ENCODE measurements at places on chromosomes 16 and 17.

- no peak for DNase-seq
Measured at GRCh38 chr16:68907297-68907696, 64.0 kb downstream of the TANGO6 start.

DNA sequence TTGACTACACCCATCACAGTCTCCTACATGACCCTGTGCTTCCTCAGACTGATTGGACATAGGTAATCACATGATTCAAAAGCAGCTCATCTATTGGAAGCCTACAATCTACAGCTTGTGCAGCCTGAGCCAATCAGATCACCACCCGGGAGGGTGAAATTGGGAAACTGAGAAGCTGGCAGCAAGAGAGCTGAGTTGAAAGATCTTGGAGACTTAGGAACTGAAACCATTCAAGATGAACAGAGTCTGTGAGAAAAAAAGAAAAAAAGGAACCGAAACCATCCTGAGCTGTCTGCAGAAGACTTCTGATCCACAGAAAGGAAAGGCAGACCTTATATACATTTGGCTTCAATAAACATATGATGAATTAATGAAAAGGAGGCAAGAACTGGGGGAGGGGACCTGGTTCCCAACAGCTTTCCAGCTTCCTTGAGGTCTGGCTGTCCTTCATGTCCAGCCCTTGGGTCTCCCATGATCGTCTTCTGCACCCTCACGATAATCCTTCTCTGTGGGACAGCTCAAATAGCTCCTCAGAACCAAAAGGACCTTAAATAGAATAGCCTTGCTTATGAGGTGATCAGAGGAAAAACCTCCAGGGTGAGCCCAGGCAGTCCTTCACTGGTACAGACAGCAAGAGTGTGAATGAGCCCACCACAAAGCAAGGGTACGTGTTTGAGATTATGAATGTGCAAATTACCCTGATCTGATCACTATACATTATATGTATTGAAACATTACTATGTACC, 32.6 kb downstream of the PLXDC1 start:
- no peak for DNase-seq

DNA sequence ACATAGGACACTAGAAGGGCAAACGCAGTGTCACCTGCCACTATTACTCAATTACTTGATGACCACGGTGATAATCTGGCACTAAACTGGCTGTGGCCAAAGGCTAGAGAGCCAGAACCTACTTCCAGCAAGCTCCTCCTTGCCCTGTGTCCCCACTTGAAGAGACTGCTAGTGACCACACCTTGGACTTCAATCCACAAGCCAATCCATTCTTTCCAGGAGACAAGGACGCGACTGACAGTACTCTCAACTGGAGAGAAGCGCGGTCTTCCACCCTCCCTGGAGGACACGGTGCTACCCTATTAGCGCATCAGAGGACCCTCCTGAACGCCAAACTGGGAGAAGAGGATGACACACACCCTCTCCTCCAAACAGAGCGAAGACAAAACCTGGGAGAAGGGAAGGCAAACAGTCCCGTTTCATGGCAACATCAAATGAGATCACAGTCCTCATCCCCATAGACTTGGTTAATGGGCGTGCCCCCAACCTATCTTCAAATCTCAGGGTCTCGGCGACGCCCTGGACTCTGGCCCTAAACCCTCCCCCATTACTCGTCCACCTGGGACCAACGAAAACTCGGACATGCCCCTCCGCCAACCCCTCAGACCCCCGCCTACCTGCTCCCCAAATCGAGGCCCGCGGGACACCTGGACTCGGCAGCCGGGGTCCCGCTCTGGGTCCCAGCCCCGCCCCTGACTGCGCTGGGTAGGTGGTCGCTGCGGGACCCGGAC, 508 bp downstream of the FLCN start:
- no peak for DNase-seq

DNA sequence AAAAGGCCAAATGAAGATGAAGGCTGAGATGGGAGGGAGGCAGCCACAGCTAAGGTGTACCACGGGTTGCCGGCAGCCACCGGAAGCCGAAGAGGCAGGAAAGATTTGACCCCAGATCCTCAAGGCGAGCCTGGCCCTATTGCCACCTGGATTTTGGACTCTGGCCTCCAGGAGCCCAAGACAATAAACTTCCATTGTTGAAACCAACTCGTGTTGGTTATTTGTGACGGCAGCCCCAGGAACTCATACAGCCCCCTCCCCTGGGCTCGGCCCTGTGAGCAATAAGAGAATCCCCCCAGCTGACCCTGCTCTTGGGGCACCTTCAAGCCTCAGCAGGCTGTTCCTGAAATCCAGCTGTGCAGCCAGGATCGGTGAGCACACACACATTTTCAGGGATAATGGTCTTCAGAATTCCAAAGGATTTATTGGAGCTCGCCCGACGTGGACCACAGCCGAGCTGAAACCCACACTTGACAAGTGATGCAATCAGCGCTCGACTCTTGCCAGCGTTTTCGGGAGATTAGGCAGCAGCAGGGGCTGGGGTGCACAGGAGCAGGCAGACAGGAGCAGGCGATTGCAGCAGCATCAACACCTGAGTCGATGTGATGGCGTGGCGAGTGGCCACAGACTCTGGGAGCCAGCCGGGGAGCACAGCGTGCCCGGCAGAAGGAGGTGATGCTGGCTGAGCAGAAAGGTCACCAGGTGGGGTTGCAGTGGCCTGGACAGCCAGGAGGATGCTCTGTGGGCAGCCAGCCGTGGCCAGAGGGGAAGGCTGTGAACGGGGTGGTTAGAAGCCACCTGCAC, 22.4 kb upstream of the CBX4 start:
- DNase-seq = no peak

DNA sequence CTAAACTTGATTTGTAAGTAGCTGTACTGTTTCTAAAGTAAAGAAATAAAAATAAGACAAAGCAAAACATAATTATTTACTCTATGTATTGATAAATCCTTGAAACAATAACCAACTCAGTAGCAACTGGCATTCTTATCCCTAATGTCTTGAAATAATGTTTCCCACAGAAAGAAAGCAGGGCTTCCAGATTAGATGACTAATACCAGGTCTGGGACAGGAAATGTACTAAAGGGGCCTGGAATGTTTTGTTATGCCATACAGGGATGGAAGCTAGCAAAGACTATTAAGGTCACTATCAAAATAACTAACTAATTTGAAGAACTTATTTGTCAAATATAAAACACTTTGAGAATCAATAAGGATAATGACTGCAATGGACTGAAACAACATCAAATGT, 82.1 kb downstream of the CFDP1 start:
- DNase-seq = peak; percentile 65

- peak; percentile 81 for DNase-seq
Measured at GRCh38 chr17:596763-597644, 117.6 kb downstream of the VPS53 start.

DNA sequence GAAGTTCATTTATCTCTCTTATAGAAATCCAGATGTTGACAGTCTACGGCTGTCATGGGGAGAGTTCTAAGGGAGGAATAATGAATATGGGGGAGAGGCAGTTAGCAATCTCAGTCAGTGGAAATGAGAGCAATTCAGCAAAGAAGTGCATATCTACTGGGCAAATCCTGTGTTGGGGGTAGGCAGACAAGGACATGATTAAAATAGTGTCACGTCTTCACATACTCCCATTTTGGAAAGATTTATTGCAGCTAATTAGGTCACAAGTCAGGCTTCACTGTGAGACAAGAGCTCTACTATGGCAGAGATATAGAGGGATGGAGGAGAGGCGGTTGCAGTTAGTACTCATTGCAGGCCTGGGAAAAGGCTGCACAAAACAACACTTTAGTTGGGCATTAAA, 29.8 kb downstream of the LRRC36 start:
- DNase-seq = no peak

- no peak for DNase-seq
Measured at GRCh38 chr17:72120642-72121163, at the start of gene SOX9. SOX9 (plus strand) TSS chr17:72121020; CDS start chr17:72121392, 372 bp downstream.

DNA sequence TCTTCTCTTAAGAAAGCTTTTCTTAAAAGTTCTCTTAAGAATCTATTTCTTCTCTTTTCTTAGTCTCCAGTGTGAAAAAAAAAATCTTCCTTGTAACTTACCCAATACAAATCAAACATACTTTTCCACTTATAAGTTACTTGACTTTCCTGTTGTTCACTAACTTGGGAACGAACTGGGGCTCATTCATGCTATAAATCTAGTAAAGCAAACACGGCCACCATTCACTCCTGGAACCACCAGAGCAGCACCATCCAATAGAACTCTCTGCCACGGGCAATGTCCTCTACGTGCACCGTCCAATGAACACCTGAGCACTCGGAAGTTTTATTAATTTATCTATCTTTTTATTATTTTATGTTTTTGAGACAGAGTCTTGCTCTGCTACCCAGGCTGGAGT, 20.8 kb downstream of the SRP68 start:
- no peak for DNase-seq

GRCh38 chr17:82228278-82228841, 482 bp upstream of the SLC16A3 start:
- DNase-seq = no peak

- DNase-seq = no peak
Measured at GRCh38 chr17:9109933-9110332, 88.6 kb downstream of the NTN1 start.

GRCh38 chr16:50121721-50122445, 31.2 kb upstream of the TENT4B start:
- DNase-seq = no peak

GRCh38 chr16:19084139-19084538, 16.7 kb downstream of the COQ7 start:
- DNase-seq = no peak

- no peak for DNase-seq
Measured at GRCh38 chr17:40442392-40443195, 656 bp upstream of the IGFBP4 start.

DNA sequence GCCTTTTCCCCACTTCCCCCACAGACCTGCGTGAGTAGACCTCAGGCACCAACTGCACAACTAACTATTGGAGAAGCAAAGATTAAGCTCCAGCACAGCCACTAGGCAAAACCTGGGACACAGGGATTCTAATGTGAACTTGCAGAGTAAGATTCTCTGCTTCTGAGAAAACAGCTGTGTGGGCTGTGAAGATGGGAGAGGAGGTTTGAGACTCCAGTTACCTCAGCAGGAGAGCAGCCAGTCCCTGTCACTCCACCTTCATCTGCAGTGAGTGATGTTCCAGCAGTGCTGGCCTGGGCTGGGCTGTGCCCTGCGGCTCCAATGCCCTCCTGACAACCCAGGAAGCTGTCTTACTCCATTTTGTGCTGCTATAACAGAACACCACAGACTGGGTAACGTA, 18.0 kb upstream of the ABAT start:
- DNase-seq = no peak

GRCh38 chr16:85611444-85612190, 1.5 kb upstream of the GSE1 start:
- DNase-seq = no peak

- DNase-seq = no peak
Measured at GRCh38 chr17:12537436-12537835, 128.3 kb upstream of the MYOCD start.

GRCh38 chr16:86756882-86757703, 178.7 kb downstream of the FOXL1 start:
- DNase-seq = no peak

DNA sequence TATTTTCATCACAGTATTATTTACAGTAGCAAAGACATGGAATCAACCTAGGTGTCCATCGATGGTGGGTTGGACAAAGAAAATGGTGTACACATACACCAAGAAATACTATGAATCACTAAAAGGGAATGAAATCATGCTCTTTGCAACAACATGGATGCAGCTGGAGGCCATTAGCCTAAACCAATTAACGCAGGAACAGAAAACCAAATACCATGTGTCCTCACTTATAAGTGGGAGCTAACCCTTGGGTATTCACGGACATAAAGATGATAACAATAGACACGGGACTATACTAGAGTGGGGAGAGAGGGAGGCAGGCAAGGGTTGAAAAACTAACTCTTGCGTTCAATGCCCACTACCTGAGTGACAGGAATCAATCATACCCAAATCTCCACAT, 41.0 kb downstream of the MRPS23 start:
- no peak for DNase-seq

GRCh38 chr16:64543031-64543430, 578.8 kb downstream of the CDH11 start:
- no peak for DNase-seq

- no peak for DNase-seq
Measured at GRCh38 chr16:3716831-3717234, 491 bp downstream of the TRAP1 start.

GRCh38 chr16:14071576-14072271, 605 bp downstream of the MRTFB start:
- DNase-seq = no peak

GRCh38 chr17:73064084-73064938, 28.2 kb downstream of the SLC39A11 start:
- DNase-seq = no peak

- no peak for DNase-seq
Measured at GRCh38 chr17:43403846-43404245, 5.1 kb downstream of the ARL4D start.

DNA sequence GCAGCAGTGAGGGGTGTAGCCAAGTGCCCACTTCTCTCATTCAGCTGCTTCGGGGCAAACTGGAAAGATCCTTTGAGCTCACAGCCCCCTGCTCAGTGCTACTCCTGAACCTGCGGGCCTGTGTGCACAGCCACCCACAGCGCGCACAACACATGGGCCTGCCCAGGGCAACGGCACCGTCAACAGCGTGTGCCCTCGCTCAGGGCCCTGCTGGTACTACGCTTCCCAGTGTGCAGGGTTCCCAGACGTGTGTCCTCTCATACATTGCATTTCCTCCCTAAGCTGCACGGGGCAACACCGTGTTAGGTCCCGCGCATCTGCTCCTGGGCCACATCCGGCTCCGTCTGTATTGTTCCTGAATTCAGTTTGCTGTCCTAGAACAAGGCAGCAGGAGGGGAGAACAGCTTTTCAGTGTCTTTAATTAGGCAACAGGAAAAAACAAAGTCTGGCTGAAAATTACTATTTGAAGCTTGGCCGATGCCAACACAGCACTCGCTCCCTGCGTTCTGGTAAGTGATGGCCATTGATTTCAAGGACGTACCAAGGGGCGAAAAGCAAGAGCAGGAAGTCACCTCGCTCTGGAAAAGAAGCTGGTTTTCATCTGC, 15.2 kb downstream of the MRM3 start:
- no peak for DNase-seq

GRCh38 chr17:43907998-43908721, 824 bp upstream of the MPP2 start:
- DNase-seq = no peak

- no peak for DNase-seq
Measured at GRCh38 chr16:15906439-15906838, 18.0 kb upstream of the CEP20 start.

GRCh38 chr16:10228779-10229178, 46.6 kb upstream of the GRIN2A start:
- no peak for DNase-seq

- DNase-seq = peak; percentile 82
Measured at GRCh38 chr17:59753522-59754467, 46.3 kb downstream of the VMP1 start.

- DNase-seq = no peak
Measured at GRCh38 chr17:76276461-76277299, 11.5 kb downstream of the UBALD2 start.

GRCh38 chr17:58005728-58006559, 1.1 kb downstream of the SRSF1 start:
- no peak for DNase-seq

- DNase-seq = no peak
Measured at GRCh38 chr16:68426347-68426652, 22.0 kb downstream of the SMPD3 start.

GRCh38 chr16:23501291-23501690, 9.0 kb downstream of the GGA2 start:
- DNase-seq = no peak
